ENCODE measurements at places on chromosomes 1 and 21. TPM values are rescaled to one million over a fixed set of nuclear protein-coding genes. Genes with fewer than 3 reads are reported as not detected.

Gene CFAP141
- not detected for total RNA-seq

Gene TMEM240
- total RNA-seq, result not detected

Gene ATP6V1G3
- not detected for total RNA-seq

Gene DYRK3
- total RNA-seq, result 14.4 TPM

Gene MAP3K7CL
- total RNA-seq, result 5.5 TPM

Gene MIXL1
- not detected for total RNA-seq

Gene COL6A1
- total RNA-seq, result 5.5 TPM

Gene SMIM1
- total RNA-seq, result 0.99 TPM

Gene ABCA4
- not detected for total RNA-seq

Gene PCP4L1
- total RNA-seq, result 0.13 TPM

Gene C1orf167
- total RNA-seq, result not detected

Gene AIM2
- total RNA-seq, result 64.9 TPM

Gene PTPRU
- 0.34 TPM for total RNA-seq

Gene FOXO6
- 0.08 TPM for total RNA-seq

Gene CFHR4
- total RNA-seq, result not detected

All from activated CD8-positive, alpha-beta memory T cell treated with anti-CD3 and anti-CD28 coated beads for 36 hours (primary cell).